Stimulated activated CD4-positive, alpha-beta T cell treated with anti-CD3 and anti-CD28 coated beads, Interleukin-1b, Interleukin-23, amount 100 ng/mL, for 1 hour (primary cell): ENCODE measurements at places on chromosomes 1 and 21.

GRCh38 chr1:15654091-15654690 is 29.9 kb upstream of the PLEKHM2 start:
- no peak for DNase-seq

GRCh38 chr1:203038217-203038741 is 12.0 kb downstream of the PPFIA4 start:
- DNase-seq = no peak

DNA sequence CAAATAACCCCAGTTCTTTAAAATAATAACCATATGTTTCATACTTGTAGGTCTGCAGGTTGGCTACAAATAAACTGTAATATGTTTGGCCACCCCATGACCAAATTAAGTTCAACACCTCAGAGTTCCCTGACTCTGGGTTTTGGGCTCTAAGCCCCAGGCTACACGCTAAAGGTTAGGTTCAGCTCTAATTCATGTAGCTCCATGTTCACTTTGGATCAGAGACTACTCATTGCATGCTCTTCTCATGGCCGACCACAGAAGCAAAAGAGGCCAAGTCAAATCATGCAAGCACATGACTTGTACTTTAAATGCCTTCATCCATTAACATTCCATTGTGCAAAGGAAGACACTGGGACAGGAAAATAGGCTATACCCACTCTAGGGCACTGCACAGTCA is 66.2 kb downstream of the MRPL39 start:
- DNase-seq = no peak

DNA sequence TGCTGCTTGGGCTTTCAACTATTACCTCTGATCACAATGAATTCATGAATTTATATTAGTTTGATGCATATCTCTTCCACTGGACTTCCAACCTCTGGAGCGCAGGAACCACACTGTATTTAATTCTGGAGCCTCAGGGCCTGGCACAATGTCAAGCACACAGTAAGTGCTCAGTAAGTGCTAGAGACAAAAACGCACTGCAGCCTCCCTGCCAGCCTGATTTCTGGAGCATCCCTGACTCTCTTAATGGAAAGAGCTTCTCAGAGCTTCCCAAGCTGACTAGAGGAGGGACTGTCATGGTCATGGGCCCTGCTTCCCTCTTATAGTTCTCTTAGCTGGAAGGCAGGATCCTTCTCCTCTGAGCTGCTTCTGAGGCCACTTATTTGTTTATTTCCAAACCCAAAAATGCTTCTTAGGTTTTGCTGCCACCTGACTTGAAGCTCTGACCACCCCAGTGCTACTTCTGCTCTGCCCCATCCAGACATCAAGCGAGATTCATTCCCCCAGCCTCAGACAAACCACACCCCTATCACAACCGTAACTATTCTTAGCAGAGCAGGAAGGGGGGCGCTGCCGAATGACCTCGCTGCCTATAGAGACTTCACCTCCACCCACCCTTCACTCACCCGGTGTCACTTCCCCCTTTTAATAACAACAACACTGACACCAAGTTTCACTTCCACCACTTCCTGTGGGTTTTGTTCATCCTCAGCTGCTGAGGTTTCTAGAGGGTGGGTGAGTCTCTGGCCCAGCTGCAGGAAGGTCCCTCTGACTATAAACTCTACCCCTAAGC is 33.6 kb downstream of the NUAK2 start:
- peak; percentile 50 for DNase-seq

- DNase-seq = no peak
Observed at GRCh38 chr1:3219005-3219790, 150.2 kb downstream of the PRDM16 start.

DNA sequence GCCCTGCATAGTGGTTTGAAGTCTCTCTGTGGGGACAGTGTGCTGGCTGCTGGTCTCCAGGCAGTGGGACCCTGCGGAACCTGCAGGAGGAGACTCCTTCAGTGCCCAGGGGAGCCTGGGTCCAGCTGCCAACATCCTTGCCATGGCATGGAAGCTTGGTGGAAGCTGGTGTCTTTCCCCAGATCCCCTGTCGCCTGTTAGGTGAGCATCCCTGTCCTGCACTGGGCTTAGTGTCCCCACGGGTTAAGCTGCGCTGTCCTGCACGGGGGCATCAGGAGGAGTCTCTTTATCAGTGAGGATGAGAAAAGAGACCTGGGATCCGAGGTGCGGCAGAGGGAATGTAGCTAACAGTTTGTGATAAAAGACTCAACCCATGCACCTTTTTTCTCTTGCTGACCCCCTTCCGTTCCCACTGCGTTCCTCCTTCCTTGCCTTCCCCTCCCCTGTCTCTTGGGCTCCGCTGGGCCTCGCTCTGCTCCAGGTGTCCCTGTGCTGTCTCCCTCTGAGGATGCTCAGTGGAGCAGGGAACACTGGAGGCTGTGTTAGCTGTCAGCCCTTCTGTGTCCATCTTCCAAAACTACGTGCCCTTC is 59.3 kb downstream of the SLC37A1 start:
- DNase-seq = no peak

- DNase-seq = no peak
Observed at GRCh38 chr1:115839029-115839678, 1.8 kb downstream of the NHLH2 start.

DNA sequence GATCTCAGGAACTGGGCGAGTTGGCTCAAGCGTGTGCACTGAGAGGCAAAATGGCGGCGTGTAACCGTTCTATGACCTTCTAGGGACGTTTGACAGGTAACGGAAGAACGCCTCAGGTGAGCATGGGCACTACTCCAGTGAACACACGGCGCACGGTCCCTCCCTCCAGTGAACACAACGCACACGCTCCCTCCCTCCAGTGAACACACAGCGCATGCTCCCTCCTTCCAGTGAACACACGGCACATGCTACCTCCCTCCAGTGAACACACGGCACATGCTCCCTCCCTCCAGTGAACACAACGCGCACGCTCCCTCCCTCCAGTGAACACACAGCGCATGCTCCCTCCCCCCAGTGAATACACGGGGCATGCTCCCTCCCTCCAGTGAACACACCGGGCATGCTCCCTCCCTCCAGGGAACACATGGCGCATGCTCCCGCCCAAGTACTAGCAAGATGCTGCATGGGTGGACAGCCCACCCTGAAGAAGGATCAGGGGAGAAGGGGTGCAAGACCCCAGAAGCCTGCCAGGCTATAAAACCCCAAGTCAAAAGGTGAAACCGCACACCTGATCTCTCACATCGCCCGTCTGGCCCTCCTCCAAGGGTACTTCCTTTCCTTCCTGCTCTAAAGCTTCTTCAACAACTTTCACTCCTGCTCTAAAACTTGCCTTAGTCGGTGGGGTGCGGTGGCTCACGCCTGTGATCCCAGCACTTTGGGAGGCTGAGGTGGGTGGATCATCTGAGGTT is 3.5 kb downstream of the C1orf159 start:
- DNase-seq = no peak

DNA sequence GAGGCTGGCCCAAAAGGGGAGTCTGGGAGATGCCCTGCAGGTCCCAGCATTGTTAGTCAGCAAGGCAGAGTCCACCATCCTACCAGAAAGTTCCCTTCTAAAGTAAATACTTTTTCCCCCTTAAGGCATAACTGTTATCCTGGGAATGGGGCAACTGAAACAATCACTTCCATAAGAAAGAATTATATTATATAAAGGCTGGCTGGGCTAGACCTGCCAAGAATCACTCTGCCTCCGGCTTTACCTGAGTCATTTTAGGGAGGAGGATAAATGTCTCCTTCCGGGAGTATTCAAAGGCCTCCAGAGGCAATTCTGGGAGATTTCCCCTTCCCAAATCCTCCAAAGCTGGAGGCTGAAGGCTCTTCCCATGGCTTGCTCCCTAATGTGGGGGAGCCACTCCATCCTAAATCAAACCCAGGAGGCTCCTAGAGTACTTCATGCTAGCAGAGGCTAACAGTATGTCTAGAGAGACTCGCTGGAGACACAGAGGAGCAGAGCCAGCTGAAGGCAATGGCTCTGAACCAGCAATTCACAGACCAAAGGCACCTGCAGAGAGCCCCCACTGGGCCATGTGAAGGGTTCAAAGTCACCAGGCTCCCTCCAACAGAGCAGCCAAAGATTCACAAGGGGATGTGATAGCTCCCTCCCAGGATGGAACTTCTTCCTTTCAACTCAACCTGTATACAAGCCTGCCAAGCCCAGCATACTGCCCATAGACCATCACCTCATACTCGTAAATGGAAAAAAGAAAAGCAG is 116.0 kb downstream of the ASTN1 start:
- no peak for DNase-seq

DNA sequence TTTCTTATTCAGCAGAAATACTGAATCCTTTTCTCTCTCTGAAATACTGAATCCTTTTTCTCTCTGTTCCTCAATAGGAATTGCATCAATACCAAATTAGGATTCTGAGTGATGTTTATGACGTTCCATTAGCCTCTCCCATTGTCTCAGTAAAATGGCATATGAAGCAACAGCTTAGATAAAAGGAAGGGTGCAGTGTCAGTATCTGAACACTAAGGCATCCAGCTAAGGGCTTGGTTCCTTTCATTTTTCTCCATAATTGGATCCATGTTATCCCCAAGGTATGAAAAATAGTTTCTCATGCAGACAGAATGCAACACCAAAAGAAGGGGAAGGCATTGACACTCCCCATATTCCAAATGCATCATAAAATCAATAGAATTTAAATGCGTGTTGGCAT is 61.5 kb upstream of the RAVER2 start:
- DNase-seq = no peak

- DNase-seq = no peak
Observed at GRCh38 chr1:171422511-171422910, 62.8 kb upstream of the PRRC2C start.

DNA sequence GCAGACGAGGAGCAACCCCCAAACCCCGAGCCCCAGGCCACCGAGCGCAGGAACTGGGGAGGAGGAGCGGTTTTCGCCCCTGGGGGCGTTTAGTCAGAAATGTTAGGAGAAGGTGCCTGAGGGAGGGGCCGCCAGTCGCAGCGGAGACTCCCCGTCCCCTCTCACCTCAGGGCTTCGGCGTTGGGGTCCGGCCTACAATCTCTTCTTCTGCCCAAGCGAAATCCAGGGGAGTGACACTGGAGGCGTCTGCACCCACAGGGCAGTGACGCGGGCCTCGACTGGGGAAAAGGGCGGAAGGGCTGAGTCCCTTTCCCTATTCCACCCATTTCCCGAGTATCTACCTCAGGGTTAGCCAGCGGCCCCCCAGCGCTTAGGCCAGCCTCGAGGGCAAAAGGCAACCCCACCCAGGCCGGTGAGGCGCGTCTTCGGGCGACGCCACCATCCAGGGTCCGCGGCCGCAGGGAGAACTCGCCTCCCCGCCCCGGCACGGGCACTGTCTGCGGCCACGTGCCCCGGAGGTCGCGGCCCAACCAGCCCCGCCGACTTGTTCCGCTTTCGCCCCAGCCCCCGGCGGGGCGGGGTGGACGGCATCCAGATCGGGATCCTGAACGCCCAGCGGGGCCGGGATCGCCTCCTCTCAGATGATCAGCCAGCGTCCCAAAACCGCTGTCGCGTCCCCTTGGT is 118.7 kb upstream of the BARHL2 start:
- no peak for DNase-seq

DNA sequence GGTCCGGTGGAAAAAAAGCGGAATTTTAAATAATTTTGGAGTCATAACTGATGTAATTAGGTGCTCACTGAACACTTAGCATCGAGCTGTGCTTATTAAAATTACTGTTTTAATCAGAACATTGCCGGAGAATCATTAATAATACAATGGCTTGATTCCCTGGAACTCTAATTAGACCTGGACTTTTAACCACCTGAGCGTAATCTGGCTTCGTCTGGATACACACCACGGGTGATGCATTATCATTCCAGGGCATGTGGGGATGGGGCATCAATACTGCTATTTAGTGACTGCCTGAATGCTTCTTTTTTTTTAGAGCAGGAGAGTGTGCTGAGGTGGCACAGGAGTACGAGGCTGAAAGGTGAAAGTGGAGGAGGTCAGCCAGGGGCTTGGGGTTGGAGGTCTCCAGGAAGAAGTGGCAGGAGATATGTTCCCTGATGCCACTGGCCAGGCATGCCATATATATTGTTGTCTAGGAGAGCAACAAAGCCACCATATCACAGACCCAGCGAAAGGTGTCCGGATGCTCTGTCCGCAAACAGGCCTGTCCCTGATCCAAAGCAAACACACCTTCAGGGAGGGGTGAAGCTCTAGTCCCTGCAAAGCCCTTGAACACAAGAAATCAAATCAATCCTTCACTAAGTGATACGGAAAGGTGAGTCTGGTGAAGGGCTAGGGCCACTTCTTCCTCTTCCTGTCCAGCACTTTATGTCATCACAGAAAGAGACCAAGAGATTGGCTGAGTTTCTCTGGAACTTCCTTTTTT is 125.2 kb downstream of the PLXNA2 start:
- no peak for DNase-seq

DNA sequence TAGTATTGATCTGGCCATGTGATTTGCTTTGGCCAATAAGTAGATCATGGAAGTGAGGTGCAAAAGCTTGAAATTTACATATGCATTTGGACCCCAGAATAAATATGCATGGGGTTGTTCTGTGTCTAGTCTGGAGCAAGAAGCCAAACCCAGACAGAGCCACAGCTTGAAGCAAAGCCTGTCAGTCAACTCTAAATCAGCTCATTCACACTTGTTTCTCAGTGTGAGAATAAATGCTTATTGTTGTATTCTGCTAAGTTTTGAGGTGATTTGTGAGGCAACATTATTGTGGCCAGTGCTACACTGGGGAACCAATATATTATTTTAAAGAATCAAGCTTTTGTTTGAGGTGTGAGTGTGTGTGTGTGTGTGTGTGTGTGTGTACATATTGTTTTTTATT is 12.2 kb upstream of the PGLYRP3 start:
- DNase-seq = no peak

- DNase-seq = no peak
Observed at GRCh38 chr1:212485571-212485912, 52.8 kb downstream of the NENF start.

GRCh38 chr1:107247679-107248078 is 106.8 kb downstream of the NTNG1 start:
- no peak for DNase-seq

DNA sequence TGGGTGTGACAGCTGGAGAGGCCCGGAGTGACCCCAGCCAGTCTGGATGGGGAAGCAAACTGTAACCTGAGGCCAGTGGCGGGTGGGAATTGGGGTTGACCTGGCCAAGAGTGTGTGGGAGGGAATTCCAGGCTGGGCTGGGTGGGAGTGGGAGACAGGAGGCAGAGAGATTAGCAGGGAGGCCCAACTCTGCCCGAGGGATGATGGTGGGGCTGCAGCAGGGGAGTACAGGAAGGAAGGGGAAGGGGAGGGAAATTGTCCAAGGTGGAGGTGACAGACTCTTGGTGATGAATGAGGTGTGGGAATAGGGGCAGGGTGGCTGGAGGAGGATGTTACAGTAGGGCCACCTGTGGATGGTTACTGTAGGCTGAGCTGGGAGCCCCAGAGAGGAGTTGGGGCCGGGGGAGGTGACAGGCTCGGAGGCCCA is 40.4 kb downstream of the HUNK start:
- no peak for DNase-seq

GRCh38 chr1:33250217-33250616 is 6.1 kb upstream of the ZNF362 start:
- DNase-seq = no peak

GRCh38 chr1:161218301-161219077 is 3.4 kb downstream of the FCER1G start:
- no peak for DNase-seq

DNA sequence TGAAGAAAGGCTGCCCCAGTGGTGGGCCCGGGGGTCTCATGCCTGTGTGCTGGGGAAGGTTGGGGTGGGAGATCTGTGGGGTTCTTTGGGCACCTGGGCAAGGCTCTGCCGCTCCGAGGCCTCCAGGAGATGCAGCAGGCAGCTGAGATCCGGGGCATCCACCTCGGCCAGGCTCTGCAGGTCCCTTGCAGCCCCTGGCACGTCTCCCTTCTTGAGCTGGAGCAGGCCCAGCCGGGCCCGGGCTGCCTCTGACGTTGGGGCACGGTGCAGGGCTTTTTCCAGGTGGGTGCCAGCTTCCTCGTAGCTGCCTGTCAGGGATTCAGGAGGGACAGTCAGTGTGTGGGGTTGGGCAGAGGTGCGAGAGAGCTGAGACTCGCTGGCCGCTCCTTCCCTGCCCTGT is 11.4 kb upstream of the MMEL1 start:
- DNase-seq = no peak
